ENCODE measurements at places on chromosomes 6 and 20. TPM values are rescaled to one million over a fixed set of nuclear protein-coding genes. Genes with fewer than 3 reads are reported as not detected.

Gene VSX1
- not detected for total RNA-seq

Gene CNR1
- total RNA-seq: not detected

Gene WFDC9
- total RNA-seq: not detected

Gene WFDC10B
- total RNA-seq: not detected

Gene PPP1R16B
- under 0.01 TPM for total RNA-seq

Gene NRSN1
- total RNA-seq: not detected

Gene TTBK1
- under 0.01 TPM for total RNA-seq

Gene SOX4
- 38.1 TPM for total RNA-seq

Gene C6orf15
- total RNA-seq: not detected

Gene STMND1
- not detected for total RNA-seq

Gene MUCL3
- total RNA-seq: not detected

Gene SLC17A3
- total RNA-seq: not detected

Gene HRH3
- total RNA-seq: not detected
